ENCODE measurements at places on chromosomes 2 and 18.
A peak's percentile ranks its signal among the peaks of the same experiment; 100 is the strongest.

- DNase-seq = no peak
Observed at GRCh38 chr2:199495147-199495546, 37.4 kb upstream of the SATB2 start.

DNA sequence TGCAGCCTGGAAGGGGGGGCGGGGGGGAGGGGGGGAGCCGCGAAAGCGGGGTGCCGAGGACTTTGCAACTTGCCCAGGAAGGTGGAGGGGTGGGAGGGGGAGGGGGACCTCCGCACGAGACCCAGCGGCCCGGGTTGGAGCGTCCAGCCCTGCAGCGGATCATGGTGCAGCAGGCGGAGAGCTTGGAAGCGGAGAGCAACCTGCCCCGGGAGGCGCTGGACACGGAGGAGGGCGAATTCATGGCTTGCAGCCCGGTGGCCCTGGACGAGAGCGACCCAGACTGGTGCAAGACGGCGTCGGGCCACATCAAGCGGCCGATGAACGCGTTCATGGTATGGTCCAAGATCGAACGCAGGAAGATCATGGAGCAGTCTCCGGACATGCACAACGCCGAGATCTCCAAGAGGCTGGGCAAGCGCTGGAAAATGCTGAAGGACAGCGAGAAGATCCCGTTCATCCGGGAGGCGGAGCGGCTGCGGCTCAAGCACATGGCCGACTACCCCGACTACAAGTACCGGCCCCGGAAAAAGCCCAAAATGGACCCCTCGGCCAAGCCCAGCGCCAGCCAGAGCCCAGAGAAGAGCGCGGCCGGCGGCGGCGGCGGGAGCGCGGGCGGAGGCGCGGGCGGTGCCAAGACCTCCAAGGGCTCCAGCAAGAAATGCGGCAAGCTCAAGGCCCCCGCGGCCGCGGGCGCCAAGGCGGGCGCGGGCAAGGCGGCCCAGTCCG is 540 bp downstream of the SOX11 start:
- DNase-seq = no peak

- DNase-seq = peak; percentile 86
Observed at GRCh38 chr18:32093102-32093511, 1.4 kb downstream of the RNF138 start.

DNA sequence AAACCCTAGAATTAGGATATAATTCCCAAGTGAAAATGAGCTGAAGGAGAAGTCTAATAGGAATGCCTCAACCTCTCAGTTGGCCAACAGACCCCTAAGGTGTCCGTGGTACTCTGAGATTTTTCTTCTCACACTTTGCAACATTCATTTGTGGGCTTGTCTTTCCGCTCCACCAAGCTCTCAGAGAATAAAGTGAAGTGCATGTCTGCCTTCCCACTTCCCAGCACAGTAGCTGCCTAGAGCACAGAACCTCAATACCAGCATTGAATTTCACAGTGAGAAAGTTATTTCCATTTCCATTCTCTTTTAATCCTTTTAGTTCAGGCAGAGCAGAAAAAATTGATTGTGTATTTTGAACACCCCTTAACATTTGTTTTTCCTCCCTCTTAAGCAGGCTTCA is 451.8 kb downstream of the TGIF1 start:
- DNase-seq = no peak
